GM04503 (cell line): ENCODE measurements at places on chromosomes 11 and 22.

GRCh38 chr11:45444796-45445195, 158.7 kb upstream of the SYT13 start:
- no peak for DNase-seq

GRCh38 chr22:19517919-19518611, 6.1 kb downstream of the CLDN5 start:
- DNase-seq = no peak

- no peak for DNase-seq
Measured at GRCh38 chr11:16612566-16613261, 125.7 kb upstream of the C11orf58 start.

DNA sequence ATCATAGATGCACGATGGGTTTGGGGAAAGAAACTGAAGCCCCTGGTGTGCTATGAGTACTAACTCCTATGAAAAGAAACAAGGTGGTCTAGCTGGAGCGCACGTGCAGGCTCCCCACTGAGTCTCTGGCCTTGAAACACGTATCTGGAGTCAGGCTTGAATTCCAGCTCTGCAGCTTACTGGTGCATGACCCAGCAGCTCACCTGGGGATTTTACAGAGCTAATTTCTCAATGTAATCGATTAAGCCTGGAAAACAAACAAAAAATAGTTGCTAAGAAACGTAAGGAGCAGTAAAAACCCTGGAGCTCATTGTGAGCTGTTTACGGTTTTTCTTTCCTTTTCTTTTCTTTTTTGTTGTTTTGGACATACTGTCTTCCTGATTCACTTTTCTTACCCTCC, 12.3 kb downstream of the KCNJ1 start:
- no peak for DNase-seq

DNA sequence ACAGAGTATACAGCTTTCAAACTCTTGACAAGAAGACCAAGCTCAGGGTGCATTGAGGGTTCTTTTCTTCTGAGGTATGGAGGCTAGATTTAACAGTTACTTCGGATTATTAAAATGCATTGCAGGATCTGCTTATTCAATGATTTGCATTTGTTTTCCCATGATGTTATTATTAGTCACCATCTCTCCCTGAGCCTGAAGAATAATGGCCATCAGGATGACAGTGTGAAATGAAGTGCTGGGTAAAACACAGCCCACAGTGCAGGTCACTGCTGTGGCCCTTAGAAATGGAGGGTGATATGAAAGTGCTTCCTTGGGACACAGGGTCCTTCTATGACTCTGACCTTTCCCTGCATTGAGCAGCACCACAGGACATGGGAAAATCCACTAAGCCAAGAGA, 40.0 kb downstream of the TECTA start:
- no peak for DNase-seq
